ENCODE measurements at places on chromosomes 1 and 21. TPM values are rescaled to one million over a fixed set of nuclear protein-coding genes. Genes with fewer than 3 reads are reported as not detected.
A peak's percentile ranks its signal among the peaks of the same experiment; 100 is the strongest.

GRCh38 chr1:116506132-116507004 is 64.5 kb downstream of the CD58 start:
- no peak for DNase-seq

DNA sequence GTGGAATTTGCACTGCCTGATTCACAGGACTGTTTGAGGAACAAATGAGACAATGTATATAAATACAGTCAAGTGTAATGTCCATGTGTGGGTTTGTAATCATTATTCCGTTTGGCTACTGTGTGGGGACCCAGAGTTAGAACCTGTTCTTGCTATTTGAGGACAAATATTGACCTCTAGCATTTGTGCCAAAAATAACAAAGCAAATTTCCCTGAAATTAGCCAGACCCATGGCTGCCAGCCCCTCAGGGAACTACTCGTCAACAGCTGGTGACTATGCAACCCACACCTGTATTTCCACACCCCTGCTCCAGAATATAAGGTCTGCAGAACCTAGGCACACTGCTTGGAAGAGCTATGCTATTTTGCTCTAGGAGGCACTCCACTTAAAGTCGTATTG is 70.7 kb downstream of the KCNJ6 start:
- no peak for DNase-seq

DNA sequence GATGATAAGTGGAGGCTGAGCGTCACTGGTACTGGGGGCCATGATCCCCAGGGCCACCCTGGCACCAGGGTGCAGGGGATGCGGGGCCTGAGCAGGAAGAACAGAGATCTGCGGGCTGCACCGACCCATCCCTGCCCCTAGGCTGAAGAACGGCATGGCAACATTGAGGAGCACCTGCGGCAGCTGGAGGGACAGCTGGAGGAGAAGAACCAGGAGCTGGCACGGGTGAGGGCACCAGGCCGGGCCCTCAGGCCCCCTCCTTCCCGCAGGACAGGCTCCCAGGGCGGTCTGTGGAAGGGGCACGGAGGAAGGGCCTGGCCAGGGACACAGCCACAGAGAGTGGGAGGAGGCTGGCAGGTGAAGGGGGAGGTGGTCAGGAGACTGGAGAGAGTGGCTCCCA is 21.8 kb downstream of the PPFIA4 start:
- DNase-seq, result no peak

DNA sequence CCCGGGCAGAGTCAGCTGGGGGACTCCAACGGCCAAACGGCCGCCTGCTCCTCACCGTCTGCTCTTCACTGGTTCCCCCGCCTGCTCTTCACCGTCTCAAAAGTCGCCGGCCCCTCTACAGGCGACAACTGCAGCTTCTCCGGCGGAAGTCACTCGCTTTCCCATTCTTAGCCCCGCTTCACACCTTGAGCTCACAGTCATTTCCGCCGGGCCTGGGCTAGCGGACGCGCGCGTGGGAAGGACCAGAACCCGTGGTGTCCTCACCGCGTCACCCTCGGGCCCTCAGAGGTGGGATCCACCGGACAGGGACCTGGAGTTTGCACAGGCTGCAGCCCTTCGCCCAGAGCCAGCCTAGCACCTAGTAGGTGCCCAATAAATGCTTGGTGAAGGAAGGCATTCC is 27.9 kb upstream of the HJV start:
- DNase-seq, result no peak

- no peak for DNase-seq
These were observed 170.8 kb downstream of the EDEM3 start for GRCh38 chr1:184583849-184584248.

- DNase-seq, result no peak
These were observed 41.2 kb upstream of the RGS8 start for GRCh38 chr1:182725259-182726255.

GRCh38 chr1:157466011-157466410 is 86.3 kb downstream of the FCRL5 start:
- no peak for DNase-seq

CR1L gene
- total RNA-seq, result not detected

- DNase-seq, result no peak
These were observed 86.9 kb downstream of the NAV1 start for GRCh38 chr1:201625851-201626251.

- DNase-seq, result no peak
These were observed 17.3 kb downstream of the KCTD3 start for GRCh38 chr1:215584389-215584788.

TENT5C gene
- 0.92 TPM for total RNA-seq

GRCh38 chr1:209158851-209159250 is 424.7 kb upstream of the CAMK1G start:
- no peak for DNase-seq

DNA sequence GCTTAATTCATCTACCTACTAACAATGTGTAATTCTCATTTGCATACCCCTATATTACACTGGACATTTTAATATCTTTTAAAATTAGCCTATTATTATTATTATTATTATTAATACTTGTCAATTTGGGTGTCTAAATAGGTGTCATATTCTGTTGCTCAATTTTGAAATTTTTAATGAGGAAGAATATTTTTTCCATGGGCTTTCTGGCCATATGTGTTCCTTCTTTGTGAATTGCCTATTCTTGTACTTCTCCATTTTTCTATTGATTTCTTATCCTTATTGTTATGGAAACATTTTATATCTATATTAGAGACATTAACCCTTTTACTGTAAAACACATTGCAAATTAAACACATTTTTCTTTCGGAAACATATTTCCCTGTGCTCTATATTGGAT is 6.4 kb upstream of the NIBAN1 start:
- DNase-seq, result no peak

DNA sequence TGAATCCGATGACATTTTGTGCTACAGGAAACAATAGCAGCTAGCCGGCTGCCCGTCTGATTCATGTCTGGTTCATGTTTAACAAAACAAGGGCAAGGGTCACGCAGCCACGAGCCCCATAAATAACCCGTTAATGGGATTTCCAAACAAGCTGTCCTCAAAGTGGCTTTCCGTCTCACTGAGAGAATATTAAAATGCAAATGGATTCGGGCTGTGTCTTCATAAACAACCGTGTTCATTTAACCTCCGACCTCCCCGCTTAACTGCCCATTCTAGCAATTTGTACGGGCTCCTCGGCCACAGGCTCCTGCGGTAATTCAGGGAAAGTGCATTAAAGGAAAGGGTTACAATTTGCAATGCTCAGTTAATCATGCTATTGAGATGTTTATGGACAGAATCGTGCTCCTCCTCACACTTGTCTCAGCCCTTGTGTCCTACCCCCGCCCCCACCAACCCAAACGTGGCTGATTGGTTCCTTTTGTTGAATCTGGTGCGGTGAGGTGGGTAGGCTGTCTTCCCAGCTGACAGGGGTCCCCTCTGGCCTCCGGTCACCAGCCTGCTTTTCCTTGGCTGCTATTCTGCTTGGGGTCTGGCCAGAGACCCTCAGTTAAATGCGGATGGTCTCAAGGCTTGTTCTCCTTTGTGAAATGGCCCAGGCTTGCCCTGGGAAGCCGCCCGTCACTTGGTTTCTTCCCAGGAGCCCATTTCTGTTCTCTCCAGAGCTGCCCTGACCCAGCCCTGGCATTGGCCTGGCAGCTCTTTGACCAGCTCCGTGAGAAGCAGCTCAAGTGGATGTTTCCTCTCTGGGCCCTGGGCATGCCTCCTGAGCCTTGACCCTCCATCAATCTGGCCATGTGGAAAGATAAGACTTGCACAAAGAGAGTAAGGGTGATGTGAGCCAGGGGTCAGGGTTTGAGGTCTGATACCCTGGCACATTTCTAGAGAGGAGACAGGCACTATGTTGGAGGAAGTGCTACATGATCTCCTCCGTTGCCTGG is 200.7 kb upstream of the POU3F1 start:
- DNase-seq, result peak; percentile 7

F5 gene
- total RNA-seq, result not detected

ILDR2 gene
- not detected for total RNA-seq

ASCL5 gene
- not detected for total RNA-seq

DNA sequence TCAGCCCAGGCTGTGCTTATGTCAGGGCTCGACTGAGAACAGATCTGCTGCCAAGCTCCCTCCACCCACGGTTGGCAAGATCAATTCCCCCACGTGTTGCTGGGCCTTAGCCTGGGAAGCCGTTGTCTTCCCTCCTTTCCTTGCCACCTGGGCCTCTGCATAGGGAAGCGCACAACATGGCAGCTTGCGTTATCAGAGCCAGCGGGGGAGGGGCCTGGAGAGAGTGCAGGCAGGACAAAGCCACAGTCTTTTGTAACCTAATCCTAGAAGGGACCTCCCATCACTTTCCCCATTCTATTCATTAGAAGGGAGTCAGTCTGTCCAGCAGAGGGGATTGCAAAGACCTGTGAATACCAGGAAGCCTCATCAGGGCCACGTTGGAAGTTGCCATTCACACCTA is 17.0 kb upstream of the IGSF21 start:
- DNase-seq, result no peak

CD247 gene
- not detected for total RNA-seq

GRCh38 chr1:30099587-30100523 is 623.5 kb downstream of the MATN1 start:
- no peak for DNase-seq

DNA sequence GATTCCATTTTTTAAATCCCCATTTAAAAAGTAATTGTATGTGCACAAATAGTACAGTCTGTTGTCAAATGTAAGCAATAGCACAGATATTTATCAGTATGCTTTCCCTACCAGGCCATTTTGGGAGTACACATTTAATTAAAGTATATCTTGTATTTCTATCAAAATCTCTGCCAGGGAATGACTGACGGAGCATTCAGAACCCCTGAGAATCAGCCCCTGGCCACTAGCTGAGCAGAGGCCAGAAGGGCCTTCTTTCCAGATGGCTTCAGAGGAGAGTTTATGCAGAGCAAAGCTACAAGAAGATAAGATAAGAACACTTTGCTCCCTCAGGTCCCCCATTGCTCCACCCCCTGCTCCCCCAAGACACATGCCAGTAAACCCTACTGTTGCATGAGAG is 99.9 kb upstream of the PROX1 start:
- DNase-seq, result no peak

UTS2 gene
- total RNA-seq, result not detected

DNA sequence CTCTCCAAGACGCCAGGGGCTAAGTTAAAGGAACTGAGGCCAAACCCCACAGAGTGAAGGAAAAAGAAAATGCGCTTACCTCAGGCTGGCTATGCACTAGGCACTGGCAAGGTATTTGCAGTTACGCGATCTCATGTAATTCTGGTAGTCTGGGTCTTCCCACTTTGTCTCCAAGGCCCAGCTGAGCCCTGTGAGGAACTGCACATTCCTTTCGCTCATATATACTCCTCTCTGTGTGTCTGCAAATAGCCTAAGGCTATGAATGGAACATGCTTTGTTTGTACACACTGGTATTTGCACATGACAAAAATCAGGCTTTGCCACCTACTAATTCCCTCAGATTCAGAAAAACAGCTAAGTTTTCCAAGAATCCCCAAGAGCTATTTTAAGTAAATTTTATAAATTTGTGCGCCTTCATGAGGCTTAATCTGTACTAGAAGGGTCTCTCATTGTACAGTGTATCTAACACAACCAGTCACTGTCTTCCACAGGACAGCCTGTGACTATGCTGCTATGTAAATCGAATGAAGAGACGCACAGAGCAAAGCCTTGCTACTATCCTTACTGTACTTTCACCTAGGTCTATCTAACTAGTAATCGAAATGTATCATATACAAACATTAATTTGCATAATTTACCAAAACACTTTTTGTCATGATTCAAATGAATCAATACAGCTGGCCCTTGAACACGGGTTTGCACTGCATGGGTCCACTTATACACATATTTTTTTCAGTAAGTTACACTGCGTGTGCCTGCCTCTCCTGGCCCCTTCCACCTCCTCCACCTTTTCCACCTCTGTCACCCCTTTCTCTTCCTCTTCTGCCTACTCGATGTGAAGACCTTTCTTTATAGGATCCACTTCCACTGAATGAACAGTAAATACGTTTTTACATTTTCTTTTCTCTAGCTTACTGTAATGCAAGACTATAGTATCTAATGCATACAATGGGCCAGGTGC is 87.0 kb downstream of the SIPA1L2 start:
- no peak for DNase-seq

DNA sequence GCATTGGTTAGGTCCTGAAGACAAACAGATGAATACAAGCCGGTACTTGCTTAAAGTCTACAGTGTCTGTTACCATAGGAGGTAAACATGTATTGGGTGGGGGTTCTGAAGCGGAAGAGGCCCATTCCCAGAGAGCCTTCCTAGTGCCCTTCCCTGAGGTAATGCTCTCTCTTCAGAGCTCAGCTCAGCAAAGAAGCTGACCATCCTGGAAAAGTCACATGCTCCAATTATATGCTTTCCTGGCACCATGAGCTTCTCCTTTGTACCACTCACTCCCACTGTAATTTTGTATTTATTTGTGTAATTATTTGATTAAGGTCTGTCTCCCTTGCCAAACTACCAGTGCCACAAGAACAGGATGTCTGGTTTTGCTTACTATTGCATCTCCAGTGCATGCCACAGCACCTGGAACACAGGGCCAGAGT is 42.0 kb downstream of the RAB3B start:
- DNase-seq, result no peak

TCHH gene
- 0.12 TPM for total RNA-seq

Data from glomerular endothelial cell (primary cell).